ENCODE measurements at places on chromosomes 7 and 10.

GRCh38 chr10:72089618-72090017 lies 1.3 kb upstream of the SPOCK2 start:
- DNase-seq = no peak

GRCh38 chr10:49152663-49153062 lies 18.8 kb upstream of the FAM170B start:
- DNase-seq = no peak

- DNase-seq = no peak
Measured at GRCh38 chr10:77494327-77494726, 143.3 kb downstream of the KCNMA1 start.

- no peak for DNase-seq
Measured at GRCh38 chr7:130941322-130942210, 207.6 kb upstream of the KLF14 start.

- DNase-seq = no peak
Measured at GRCh38 chr10:12482587-12482986, 133.2 kb downstream of the CAMK1D start.

GRCh38 chr10:6919077-6919476 lies 339.0 kb upstream of the PRKCQ start:
- no peak for DNase-seq

GRCh38 chr10:37035853-37036252 lies 89.5 kb upstream of the ANKRD30A start:
- DNase-seq = no peak

DNA sequence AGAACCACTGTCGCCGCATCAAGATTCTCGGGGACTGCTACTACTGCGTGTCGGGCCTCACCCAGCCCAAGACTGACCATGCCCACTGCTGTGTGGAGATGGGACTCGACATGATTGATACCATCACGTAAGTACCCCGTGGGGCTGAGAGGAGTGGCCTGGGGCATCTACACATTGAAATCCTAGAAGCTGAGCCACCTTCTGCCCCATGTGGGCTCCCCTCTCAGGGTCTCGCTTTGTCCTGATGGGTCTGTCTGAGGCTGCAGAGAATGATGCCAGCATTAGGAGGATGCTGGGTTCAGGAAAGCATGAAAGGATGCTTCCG lies 74.5 kb downstream of the ADCY1 start:
- no peak for DNase-seq

- DNase-seq = no peak
Measured at GRCh38 chr10:61470740-61471139, 17.6 kb upstream of the TMEM26 start.

GRCh38 chr7:83466187-83466923 lies 182.6 kb downstream of the SEMA3E start:
- DNase-seq = no peak

All from CD14-positive monocyte (primary cell).